ENCODE measurements at places on chromosomes 2 and 18.

- no peak for DNase-seq
Measured at GRCh38 chr2:201139836-201140604, 24.1 kb downstream of the CFLAR start.

DNA sequence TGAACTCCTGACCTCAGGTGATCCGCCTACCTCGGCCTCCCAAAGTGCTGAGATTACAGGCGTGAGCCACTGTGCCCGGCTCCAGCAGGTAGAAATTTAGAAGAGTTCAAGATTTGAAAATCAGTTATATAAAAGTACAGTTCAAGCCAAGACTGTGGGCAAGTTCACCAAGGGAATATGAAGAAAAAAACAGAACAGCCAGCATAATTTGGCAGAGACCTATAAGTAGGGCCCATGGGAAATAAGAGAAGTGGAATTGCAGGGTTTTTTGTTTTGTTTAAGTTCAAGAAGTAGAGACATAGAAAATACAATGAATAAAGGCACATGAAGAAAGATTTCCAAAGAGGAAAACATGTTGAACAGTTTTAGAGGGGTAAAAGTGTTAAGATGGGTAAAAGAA is 57.9 kb downstream of the BAZ2B start:
- no peak for DNase-seq

GRCh38 chr2:239316562-239317465 is 84.0 kb downstream of the HDAC4 start:
- no peak for DNase-seq

- DNase-seq, result no peak
Measured at GRCh38 chr2:235951982-235952381, 216.2 kb downstream of the GBX2 start.

- DNase-seq, result no peak
Measured at GRCh38 chr2:16391986-16392385, 273.6 kb downstream of the CYRIA start.

DNA sequence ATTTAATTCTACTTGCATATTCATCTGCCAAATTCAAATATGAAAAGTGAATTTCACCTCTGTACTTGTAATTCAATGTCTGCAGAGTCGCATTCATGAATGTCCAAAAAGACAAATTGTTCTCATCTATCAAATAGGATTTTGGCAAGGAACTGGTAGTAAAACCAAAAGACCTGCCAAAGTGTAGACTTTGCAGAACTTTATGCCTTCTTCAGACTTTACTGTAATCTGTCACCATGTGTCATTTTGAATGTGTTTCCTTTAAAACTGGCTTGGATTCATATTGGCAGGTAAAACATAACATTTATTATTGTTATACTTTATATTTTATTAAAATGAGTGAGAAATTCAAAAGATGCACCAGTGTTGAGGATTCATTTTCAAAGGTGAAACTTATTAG is 701.9 kb upstream of the LINC00305 start:
- DNase-seq, result no peak

DNA sequence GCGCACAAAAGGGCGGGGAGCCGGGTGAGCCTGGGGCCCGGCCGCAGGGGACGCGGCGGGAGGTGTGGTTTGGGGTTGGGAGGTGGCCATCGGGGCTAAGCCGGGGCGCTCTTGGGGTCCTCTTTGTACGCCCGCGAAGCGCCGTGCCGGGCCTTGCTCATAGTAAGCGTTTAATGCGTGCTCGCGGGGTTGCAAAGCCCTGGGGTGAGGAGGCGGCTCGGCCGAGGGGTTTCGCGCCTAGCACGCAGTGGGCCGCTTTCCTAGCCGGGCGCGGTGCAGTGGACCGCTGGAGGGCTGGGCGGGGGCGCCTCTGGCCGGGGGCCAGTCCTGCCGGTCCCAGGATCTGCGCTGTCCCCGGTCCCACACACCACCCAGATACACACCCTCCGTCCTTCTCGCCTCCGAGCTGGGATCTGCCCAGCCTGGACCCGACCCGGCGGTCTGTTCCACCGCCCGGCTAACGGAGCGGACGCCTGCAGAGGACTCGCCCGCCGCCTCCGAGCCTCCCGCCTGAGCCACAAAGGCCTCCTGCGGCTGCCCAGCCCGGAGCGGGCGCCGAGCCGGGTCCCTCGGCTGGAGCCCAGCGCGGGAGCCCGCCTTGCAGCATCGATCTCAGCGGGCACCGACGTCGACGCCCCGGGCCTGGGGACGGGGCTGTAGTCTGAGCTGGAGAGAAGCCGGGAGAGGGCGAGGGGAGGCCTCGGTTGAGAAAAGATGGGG is 564 bp downstream of the DPYSL5 start:
- DNase-seq, result no peak

Measured in activated T-cell treated with anti-CD3 and anti-CD28 coated beads for 48 hours (primary cell).